Activated T-cell treated with anti-CD3 and anti-CD28 coated beads for 48 hours (primary cell): ENCODE measurements at places on chromosomes 6 and 20.

DNA sequence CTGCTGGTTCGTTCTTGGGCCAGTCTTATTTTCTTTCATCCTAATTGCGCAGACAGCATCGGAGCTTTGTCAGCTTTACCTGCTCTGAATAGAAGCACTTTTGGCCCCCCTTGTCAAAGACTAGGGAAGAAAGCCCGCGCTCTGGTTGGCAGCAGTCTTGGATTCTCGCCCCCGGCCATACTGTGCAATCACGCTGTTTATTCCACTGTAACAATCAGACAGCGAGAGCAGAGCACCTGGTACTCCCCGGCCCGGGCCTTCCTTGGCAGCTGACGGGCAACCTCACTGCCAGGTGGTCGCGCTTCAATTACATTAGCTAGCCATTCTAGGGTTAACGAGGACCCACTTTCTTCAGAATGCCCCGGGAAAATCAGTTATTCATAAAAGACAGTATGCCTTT, 72.6 kb downstream of the INSM1 start:
- no peak for DNase-seq

GRCh38 chr6:150751296-150751695, 114.2 kb upstream of the MTHFD1L start:
- DNase-seq = no peak

GRCh38 chr6:16669227-16669626, 92.0 kb downstream of the ATXN1 start:
- peak; percentile 52 for DNase-seq

- DNase-seq = no peak
These were observed 157.3 kb downstream of the DTNBP1 start for GRCh38 chr6:15505463-15505918.

GRCh38 chr20:12327205-12327604, 409.5 kb downstream of the BTBD3 start:
- no peak for DNase-seq

DNA sequence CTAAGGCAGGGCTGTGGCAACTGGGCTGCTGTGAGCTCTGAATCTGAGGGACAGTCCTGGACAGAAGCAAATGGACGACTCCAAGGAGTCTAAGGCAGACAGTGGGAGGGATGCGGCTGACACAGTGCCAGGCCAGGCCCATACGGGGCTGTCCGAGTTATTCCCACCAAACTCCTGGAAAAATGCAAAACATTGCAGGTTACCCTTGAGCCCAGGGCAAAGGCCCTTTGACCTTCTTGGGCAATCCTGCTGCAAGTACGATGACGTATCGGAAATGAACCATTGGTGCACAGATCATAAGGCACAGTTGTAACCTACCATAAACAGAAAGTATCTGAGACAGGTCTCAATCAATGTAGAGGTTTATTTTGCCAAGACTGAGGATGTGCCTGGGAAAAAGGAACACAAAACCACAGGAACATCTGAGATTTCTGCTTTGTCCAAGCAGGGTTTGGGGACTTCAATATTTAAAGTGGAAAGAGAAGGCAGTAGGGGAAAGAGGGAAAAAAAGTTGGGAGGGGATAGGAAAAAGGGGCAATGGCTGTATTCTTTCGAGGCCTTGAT, 118.9 kb downstream of the DACT2 start:
- no peak for DNase-seq

DNA sequence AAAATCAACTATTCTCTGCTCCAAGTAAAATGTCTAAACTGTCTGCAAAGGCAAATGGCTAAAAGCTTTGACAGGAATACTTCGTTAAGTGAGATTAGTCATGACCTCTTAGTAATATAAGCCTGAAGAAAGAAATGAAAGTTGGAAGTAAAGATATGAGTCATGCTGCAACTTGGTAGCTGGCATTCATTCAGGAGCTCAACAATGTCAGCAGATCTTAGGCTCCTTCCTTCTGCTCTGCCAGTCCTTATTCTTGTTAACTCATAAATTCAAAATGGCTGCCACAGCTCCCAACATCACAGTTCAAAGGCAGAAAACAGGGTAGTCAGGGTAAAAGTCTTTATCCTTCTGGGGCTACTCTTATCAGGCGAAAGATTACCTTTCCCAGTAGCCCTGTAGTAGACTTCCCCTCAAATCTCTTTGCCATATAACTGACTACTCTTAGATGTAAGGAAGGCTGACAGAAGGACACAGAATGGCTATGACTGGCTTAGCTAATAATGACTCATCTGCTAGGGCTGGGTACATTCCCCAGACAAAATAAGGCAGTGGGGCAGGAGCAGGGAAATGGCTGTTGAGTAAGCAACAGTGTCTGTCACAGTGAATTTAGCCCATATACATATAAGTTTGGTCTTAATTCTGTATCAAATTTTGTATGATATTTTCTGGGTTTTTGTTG, 24.4 kb upstream of the C6orf62 start:
- no peak for DNase-seq

GRCh38 chr20:431012-431904, 23.2 kb downstream of the RBCK1 start:
- DNase-seq = no peak

GRCh38 chr6:22364306-22364705, 67.5 kb upstream of the PRL start:
- no peak for DNase-seq

DNA sequence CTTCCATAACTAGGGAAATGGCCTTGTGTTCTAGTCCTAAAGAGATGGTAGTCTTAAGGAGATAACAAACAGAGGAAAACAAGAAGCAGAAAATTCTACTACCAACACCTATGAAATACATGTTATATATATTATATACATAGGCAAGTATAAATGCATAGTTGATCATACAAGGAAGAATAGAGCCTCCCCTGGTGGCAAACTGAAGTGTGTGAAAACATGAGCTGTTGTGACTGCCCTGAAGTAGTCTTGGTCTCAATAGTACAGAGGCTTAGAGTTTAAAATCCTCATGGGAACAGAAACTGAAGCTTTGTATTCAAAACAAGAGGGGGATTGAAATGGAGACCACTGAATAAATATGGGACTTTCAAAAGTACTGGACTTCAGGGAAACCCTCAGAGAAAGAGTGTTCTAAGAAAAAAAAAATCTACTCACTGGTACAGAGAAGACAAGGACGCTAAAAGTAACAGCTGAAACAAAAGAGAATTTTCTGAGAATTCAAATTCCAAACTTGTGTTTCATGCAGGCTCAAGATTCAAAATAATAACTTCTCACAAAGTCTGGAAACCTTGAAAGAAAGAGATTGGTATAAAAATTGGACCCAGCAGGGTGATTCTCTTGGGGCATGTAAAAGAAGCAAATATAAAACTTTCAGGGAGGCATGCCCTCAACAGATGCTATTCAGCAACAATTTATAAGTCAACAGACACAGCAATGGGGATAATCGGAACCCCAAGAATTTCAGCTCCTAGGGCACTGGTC, 59.7 kb upstream of the SAMD3 start:
- no peak for DNase-seq

GRCh38 chr6:158536891-158537798, 22.7 kb upstream of the TMEM181 start:
- DNase-seq = peak; percentile 6

DNA sequence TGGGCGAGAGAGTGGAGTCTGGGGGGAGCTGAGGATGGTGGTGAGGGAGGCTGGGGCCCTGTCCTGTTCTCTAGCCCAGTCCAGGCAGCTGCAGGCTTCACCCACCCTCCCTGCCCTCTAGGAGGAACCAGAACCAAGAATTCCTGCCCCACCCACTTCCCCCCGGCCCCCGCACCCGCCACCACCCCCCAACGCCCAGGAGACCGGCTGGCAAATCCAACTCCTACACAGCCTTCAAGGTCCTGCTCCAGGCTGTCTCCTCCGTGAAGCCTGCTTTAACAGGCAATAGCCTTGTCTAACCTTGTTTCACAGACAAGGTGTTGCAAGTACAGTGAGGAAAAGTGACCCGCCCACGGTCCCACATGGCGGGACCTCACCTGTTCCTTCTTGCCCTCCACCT, 2.4 kb downstream of the SPDEF start:
- DNase-seq = no peak

DNA sequence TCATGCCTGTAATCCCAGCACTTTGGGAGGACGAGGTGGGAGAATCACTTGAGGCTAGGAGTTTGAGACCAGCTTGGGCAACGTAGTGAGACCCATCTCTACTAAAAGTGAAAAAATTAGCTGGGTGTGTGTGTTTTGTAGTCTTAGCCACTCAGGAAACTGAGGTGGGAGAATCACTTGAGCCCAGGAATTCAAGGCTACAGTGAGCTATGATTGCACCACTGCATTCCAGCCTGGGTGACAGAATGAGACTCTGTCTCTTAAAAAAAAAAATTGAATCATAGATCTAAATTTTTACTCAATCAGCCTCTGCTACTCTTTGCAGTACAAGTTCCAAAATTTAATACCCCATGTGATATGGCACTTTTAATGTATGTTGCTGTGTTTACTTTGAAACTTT, 121.6 kb downstream of the ARMC2 start:
- DNase-seq = no peak

- no peak for DNase-seq
These were observed 94.8 kb upstream of the SCAF8 start for GRCh38 chr6:154638369-154638768.

- no peak for DNase-seq
These were observed 65.3 kb upstream of the ID4 start for GRCh38 chr6:19771753-19772336.

GRCh38 chr20:58264271-58264670, 35.8 kb upstream of the ANKRD60 start:
- no peak for DNase-seq

- DNase-seq = no peak
These were observed 142.5 kb upstream of the TCF21 start for GRCh38 chr6:133746417-133746770.

DNA sequence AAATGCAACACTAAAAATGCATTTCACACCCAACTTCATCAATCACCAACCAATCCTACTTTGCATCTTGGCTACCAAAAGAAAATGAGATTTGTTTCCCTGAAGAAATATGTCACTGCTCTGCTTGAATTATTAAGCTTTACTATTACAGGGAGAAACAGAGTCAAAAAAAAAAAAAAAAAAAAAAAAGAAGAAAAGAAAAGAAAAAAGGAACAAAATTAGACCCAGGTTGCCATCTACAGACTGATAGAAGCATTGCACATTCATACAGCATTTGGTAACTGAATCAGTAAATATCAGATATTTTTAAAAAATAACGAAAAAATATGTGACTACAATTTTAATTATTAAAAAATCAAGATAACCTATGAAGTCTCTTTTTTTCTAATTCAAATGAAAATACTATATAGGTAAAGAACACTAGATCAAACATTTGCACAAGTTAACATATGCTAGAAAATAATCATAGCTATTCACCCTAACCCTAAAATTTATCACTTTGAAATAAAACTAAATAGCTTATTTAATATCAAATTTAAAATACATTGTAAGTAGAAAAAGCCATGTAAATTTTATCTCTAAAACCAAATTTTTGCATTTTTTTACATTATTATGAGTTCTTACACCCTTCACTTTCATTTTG, 83.3 kb downstream of the DCDC2 start:
- DNase-seq = no peak

GRCh38 chr6:119653329-119653728, 303.8 kb upstream of the MAN1A1 start:
- no peak for DNase-seq
